ENCODE measurements at places on chromosomes 16 and 17. TPM values are rescaled to one million over a fixed set of nuclear protein-coding genes. Genes with fewer than 3 reads are reported as not detected.

The ZNF423 gene
- not detected for polyA plus RNA-seq

The TBC1D3H gene
- not detected for polyA plus RNA-seq

The IRX3 gene
- polyA plus RNA-seq, result not detected

The CLEC10A gene
- not detected for polyA plus RNA-seq
